M059J (cell line): ENCODE measurements at places on chromosomes 2 and 18.

- DNase-seq: no peak
Measured at GRCh38 chr18:42860548-42860947, 254.9 kb downstream of the RIT2 start.

DNA sequence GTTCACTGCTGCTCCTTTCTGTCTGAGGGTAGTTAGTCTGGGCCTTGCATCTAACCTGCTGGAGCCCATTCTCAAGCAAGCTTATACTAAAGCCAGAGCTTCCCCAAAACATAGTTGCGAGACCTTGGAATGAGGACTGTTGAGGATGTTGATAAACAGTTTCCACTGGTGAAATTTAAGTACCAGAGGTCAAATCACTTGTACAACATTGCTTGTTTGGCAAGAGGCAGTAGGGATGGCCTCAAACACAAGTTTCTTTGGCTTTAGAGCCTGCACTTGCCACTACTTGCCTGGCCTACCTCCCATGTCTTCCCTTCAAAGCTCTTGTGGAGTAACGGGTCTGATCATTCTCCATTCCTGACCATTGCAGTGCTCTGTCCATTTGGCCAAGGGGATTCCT, 262.7 kb downstream of the FHOD3 start:
- no peak for DNase-seq

DNA sequence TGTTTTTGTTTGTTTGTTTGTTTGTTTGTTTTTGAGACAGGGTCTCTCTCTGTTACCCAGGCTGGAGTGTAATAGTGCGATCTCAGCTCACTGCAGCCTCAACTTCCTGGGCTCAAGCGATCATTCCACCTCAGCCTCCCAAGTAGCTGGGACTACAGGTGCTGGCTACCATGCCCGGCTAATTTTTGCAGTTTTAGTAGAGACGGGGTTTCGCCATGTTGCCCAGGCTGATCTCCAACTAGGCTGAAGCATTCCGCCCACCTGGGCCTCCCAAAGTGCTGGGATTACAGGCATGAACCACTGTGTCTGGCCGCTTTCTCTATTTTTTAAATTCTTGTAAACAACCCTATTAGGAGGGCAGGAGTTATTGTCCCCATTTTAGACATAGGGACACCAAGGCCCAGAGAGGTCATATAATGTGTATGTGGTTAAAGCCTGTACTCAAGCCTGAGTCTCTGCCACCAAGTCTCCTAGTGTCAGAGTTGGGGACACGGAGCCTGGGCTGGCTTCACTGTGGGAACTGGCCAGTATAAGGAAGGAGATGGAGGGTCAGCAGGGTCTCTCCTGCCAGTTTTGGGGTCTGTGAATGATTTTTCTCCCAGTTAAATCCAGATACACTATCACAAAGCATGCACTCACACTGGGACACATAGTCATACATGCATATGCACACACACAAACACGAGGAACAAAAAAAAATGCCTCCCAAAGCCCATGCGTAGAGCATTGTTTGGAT, 27.5 kb upstream of the MCFD2 start:
- DNase-seq: no peak

DNA sequence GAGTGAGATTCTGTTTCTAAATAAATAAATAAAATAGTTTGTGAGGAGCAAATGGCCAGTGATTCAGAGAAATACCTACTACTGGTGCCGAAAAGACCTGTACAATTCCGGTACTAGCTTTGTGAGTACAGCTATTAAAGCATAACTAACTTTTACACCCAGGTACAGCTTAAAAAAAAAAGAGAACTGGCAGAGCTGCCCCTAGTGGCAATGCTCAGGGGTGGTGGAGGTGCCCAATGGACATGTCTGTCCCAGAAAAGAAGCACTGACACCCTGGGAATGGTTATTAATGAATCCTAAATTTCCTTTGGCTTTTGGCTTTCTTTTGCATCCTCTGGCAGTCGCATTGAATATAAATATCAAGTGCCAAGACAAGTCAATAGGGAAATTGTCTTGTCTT, 87.0 kb downstream of the LIPG start:
- no peak for DNase-seq

GRCh38 chr18:78698914-78699313, 280.7 kb upstream of the SALL3 start:
- no peak for DNase-seq

DNA sequence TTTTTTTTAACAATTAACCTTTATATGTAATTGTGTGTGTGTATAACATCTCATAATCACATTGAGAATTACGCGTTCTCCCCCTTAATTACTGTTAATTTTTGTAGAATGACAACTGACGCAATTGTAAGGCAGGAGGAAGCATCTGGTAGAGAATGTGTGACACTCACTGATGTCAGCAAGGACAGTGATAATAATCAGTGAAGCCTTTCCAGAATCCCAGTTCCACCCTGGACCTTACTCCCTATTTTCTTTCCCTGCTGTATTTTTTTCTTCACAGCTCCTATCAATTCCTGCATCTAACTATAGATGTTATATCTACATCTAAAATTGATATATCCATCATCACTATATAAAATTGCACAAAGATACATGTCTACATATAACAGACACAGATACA, 16.1 kb upstream of the STRN start:
- DNase-seq: no peak

DNA sequence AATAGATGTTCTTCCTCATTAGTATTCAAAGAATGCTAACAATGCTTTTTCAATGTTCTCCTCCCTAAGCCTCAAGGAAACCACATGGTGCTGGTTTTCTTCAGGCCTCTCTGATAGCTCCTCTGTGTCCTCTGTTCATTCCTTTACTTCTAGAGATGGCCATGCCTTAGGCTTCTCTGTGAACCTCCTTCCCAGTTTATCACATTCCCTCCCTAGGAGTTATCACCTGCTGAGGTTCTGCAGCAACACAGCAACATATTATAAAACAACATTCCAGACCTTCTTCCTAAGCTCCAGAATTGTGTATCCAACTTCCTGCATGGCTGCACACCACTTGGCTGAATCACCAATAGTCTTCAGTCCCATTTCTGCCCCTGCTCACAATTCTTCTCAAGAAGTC, 325.5 kb downstream of the IRS1 start:
- DNase-seq: peak; percentile 31

GRCh38 chr2:62415019-62415431, 91.0 kb downstream of the TMEM17 start:
- DNase-seq: no peak

- peak; percentile 46 for DNase-seq
Measured at GRCh38 chr2:74735564-74735963, 81.5 kb downstream of the SEMA4F start.
